ENCODE measurements at places on chromosomes 5 and 9. TPM values are rescaled to one million over a fixed set of nuclear protein-coding genes. Genes with fewer than 3 reads are reported as not detected.

DNA sequence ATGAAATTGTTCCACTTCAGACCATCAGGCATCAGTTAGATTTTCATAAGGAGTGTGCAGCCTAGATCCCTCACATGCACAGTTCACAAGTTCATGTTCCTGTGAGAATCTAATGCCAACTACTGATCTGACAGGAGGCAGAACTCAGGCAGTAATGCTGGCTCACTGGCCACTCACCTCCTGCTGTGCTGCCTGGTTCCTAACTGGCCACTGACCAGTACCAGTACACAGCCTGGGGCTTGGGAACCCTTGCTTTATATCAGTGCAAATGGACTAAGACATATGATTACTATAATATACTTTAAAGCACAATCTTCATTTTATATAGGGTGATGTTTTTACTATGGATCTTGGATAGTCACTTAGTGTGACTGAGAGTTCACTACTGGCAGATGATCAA, 259.2 kb downstream of the SLCO4C1 start:
- no peaks in the 10 kb centered on the region for H3K36me3 ChIP-seq
- H3K27ac ChIP-seq = no peak overlapping the region
- H3K4me1 ChIP-seq = no peaks in the 10 kb centered on the region

DNA sequence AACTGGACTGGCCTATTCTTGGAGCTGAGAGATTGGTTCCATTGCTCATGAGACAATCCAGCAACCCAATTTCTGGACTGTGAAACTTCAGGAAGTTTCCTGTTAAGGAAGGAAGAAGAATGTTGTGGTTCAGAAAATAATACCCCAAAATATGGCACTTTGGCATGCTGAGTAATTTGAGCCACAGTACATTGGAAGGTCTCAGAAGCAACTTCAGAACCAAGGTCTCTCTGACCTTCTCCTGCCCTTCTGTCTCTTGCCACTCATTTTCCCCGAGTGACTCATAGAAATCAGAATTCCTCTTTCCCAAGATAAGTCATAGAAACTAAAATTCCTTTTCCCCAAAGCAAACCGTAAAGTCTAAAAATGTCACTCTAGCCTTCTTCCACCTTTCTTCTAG, 1366.1 kb downstream of the PTPRD start:
- H3K4me1 ChIP-seq = no peaks in the 10 kb centered on the region
- H3K27me3 ChIP-seq = no peaks in the 10 kb centered on the region
- H3K4me3 ChIP-seq = no peak overlapping the region
- no peak overlapping the region for H3K27ac ChIP-seq
- DNase-seq = no peak

The CLIC3 gene
- not detected for total RNA-seq

GRCh38 chr9:14445946-14446345, 132.0 kb upstream of the NFIB start:
- H3K4me3 ChIP-seq = no peak overlapping the region
- no peaks in the 10 kb centered on the region for H3K36me3 ChIP-seq
- H3K4me1 ChIP-seq = no peaks in the 10 kb centered on the region
- no peak overlapping the region for H3K27ac ChIP-seq
- no peaks in the 10 kb centered on the region for H3K27me3 ChIP-seq
- DNase-seq = no peak

DNA sequence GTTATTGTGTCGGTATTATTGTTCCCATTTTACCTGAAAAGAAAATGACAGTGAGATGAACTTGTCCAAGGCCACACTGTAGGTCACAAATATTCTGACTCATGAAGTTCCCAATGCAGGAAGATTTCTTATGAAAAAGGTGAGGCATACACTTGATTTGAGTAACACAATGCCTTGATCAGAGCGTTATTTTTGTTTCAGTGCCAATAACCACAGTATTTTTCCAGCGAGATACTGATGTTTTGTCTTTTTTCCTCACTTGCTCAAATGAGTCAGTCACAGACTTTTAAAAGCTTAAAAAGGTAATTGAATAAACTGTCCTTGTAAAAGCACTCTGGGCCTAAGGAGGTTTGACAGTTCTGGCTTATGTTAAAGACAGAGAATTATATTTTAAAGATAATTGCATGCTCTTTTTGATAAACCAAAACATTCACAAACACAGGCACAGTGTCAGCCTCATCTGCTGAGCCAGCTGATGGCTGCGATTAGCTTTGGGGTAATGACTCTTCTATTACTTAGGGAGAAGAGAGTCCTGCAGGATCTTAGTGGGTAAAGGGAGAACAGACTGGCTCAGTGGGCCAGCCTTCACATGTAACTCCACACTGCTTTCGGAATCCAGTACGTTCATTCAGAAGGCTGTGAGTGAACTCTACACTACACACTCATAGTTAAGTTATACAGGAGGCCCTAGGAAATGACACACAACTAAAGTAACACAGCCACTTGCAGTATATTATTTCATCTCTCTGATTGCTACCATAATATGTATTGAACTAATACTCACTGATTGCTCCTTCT, 165.5 kb upstream of the CD180 start:
- H3K27ac ChIP-seq = no peak overlapping the region
- no peak overlapping the region for H3K4me3 ChIP-seq
- no peaks in the 10 kb centered on the region for H3K36me3 ChIP-seq
- no peak for DNase-seq

DNA sequence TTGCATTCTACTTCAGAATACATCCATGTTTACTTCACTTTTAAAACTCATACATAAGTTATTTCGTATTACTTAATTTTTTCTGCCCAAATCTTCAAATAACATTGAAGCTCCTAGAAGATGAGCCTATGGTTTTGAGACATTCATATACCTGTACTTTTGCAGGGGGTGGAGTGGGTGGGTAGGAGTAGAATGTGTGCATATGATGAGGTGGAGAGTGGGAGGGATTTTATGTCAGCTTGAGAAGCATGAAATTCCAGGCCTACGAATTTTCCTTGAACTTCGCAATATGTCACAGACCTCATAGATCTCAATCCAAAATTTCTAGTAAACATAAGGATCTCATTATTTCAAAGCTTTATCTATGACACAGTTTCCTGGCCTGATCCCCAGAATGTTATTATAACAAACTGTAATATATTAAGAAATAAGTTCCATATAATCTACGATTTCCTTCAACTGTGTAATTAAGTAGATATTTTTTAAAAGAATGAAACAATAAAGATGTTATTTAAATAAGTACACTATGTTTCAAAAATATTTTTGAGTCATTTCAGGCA, 19.7 kb upstream of the MOB3B start:
- H3K36me3 ChIP-seq = peaks cover 59% of the 10 kb centered on the region
- no peaks in the 10 kb centered on the region for H3K27me3 ChIP-seq
- no peak overlapping the region for H3K4me3 ChIP-seq
- H3K27ac ChIP-seq = no peak overlapping the region
- H3K4me1 ChIP-seq = no peaks in the 10 kb centered on the region
- DNase-seq = no peak

The ADAMTS12 gene
- not detected for total RNA-seq

DNA sequence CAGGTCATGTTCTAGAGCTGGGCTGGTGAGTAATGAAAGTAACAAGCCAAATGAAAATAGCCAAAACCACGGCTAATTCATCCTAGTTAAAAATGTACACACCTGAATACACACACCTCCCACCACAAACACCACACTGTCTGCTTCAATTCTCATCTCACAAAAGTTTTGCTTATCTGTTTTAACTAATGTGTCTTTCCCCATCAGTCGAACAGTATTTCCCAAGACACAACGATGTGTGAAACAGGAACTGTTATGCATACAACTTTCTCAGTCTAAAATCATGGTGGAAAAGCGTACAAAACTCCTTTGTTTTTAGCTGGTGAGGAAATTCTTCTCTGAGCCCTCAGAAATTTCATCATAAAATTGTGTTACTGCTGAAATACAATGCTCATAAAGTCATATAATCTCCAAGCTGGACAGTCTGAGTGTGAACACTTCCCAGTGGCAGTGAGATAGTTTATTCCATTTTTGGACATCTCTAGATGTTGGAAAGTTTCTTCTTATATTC, 242.4 kb downstream of the EFNA5 start:
- H3K4me1 ChIP-seq = no peaks in the 10 kb centered on the region

The P4HA2 gene
- total RNA-seq = 0.44 TPM

GRCh38 chr9:111914749-111915424, 18.3 kb downstream of the UGCG start:
- no peak for DNase-seq
- peaks cover 83% of the 10 kb centered on the region for H3K4me1 ChIP-seq
- peak overlapping the region; percentile 79 for H3K27ac ChIP-seq
- H3K36me3 ChIP-seq = peaks cover 67% of the 10 kb centered on the region

DNA sequence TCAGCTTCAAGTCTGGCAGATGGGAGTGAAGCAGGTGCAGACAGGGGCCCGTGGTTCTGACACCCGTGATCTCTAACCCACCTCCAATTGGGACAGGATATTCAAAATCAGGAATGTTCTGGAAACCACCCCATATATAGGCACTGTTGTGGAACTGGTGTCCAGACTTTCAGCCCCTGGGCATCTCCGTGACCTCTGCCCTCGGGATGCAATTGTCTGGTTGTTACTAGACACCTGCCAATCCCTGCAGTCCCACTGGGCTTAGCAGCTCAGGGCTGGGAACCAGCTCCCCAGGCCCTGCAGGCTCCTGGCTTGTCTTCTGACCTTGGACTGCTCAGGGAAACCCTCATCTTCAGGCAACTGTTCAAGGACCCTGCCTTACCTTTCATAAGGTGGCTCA, 38.8 kb downstream of the NTNG2 start:
- no peak overlapping the region for H3K4me3 ChIP-seq
- no peaks in the 10 kb centered on the region for H3K36me3 ChIP-seq
- no peak for DNase-seq
- H3K27me3 ChIP-seq = peaks cover 24% of the 10 kb centered on the region

The SETD9 gene
- total RNA-seq = 6.2 TPM
